ENCODE measurements at places on chromosomes 3 and 15.

- DNase-seq = peak; percentile 75
Observed at GRCh38 chr3:72041511-72041910, 256.6 kb upstream of the PROK2 start.

DNA sequence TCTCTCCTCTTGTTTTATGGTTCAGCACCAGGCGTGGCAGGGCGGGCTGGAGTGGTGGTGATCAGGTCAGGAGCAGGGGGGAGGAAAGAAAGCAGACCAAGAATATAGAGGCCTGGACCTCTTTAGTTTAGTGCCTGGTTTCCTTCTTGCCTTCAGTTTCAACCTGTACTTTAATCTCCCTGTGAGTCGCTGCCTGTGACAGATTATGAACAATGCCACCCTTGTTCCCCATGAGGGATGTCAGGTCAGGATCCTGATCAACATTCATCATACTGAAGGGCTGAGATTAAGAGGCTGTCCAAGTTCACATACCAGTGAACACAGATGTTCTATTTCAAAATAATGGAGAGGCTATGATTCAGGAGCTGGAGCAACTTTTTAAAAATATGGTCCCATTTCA, 11.4 kb downstream of the ENTPD3 start:
- no peak for DNase-seq

GRCh38 chr3:177565981-177566380, 368.7 kb upstream of the TBL1XR1 start:
- no peak for DNase-seq

DNA sequence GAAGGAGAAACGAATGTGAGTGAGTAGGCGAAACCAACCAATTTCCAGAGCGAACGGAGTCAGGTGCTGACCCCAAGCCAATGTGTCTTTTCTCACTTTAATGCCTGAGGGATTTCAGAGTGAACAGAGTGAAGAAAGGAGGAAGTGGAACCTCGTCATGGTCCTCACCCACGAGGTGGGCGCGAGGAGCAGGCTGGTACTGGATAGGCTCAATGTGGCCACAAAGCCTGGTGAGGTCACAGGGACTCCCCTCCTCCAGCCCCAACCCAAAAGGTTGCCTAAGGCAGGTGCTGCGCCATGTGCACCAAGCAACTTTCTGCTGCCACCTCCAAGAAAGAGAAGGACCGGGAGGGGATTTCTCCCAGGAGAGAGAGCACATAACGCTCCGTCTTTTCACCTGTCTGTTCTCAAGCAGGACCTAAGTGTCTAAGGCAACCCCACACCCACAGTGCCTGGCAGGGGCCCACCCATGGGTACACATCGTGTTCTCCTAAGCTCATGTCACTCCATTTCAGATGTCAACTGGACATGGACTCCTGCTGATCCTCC, 3.8 kb downstream of the NRROS start:
- peak; percentile 71 for DNase-seq

- no peak for DNase-seq
Observed at GRCh38 chr3:7789324-7789723, 712.3 kb upstream of the LMCD1 start.

GRCh38 chr15:100650685-100651084, 48.3 kb downstream of the ASB7 start:
- no peak for DNase-seq

DNA sequence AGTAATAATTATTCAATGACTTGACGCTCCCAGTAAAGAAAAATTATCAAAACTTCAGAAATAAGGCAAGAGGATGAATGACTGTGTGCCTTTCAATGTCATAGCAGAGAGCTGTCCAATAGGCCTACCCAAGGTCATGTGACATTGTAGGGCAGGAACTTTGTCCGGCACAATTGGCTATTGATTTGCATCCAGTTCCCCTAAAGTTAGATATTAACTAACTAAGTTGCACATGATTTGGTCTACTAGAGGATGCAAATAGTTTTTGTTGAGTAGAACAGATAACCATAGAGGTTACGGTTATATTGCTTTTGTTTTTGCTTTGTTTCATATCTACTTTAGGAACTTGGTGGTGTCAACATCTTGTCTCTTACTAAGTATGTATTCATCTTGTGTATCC, 127.9 kb upstream of the PFN2 start:
- no peak for DNase-seq

GRCh38 chr3:139695426-139696313, 17.9 kb upstream of the NMNAT3 start:
- no peak for DNase-seq

- DNase-seq = no peak
Observed at GRCh38 chr3:9598783-9599387, 45.3 kb upstream of the LHFPL4 start.

Data from pons (tissue), 1 donor.